Fibroblast of upper back skin (primary cell): ENCODE measurements at places on chromosomes 2 and 18.
A peak's percentile ranks its signal among the peaks of the same experiment; 100 is the strongest.

- no peak for DNase-seq
These were observed 45.8 kb downstream of the SLC4A5 start for GRCh38 chr2:74297391-74297790.

GRCh38 chr2:65130664-65131175 is 814 bp upstream of the RAB1A start:
- DNase-seq = no peak

DNA sequence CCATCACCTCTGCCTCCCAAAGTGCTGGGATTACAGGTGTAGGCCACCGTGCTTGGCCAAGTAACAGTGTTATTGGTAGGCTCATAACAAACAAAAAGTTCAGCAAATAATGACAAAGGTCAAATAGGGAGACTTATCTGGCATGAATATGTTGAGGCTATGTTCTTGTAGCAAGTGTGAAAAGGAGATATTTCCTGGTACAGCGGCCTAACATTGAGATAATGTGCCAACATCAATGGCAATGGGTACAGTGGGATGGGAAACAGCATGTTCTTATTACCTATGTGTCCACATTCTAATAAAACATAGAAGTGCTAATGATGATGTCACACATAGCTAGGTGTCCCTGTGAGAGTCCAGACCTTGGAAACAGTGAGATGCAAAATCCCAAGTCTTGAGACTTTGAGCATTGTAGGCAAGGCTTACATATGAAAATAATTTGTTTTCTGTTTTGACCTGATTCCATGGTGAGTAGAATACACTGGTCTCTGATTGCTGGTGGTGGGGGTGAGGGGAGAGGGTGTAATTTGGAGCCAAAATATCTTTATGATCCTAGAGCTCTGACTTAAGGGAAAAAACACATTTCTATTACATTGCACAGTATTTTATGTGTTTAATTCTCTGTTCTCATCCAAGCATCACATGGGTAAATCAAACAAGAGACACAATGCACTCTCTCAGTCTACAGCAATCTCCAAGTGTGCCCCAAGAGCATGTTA is 33.1 kb upstream of the PMAIP1 start:
- DNase-seq = no peak

- peak; percentile 96 for DNase-seq
These were observed 2.7 kb downstream of the ZEB2 start for GRCh38 chr2:144516981-144517865.

- DNase-seq = peak; percentile 75
These were observed 26.9 kb upstream of the ASAP2 start for GRCh38 chr2:9179572-9180201.

DNA sequence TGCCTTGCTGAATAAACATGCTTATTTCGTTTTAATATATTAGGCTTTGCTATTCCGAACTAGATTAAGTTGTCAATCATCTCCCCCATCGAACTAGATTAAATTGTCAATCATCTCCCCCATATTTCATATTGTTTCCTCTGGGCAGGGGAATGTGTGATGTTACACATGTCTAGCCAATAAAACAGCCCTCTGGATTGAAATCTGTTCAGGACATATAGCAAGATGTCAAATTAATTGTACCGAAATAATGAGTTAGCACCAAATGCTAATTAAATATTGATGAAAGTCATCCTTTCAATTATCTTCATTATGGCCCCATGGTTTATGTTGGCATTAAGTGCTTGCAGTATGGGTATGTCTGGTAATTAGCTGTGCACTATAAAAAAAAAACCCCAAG is 135.5 kb downstream of the SPOPL start:
- DNase-seq = no peak

GRCh38 chr2:70356941-70357683 is 55.2 kb upstream of the FAM136A start:
- DNase-seq = no peak

DNA sequence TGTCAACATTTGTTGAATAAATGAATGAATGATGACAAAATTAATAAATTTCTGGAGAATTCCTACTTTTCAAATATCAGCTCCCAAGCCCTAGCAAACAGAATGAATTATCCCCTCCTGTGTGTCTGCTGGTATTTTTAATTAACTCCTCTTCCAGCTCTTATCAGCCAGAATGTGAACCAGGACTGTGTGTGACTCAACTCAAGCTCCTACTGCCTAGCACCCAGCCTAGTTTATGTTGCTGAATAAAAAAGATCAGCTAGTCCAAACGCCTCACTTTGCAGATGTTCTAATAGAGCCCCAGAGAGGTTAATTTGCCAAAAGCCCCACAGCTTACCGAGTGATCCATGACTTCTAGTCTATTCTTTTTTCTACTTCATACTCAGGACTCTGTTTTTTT is 50.3 kb downstream of the RABL2A start:
- DNase-seq = no peak

- peak; percentile 46 for DNase-seq
These were observed 214.8 kb downstream of the SP3 start for GRCh38 chr2:173750353-173750801.

- DNase-seq = no peak
These were observed 194.9 kb upstream of the NT5C1B start for GRCh38 chr2:18784245-18784644.

GRCh38 chr18:8959551-8960135 is 142.9 kb upstream of the NDUFV2 start:
- DNase-seq = no peak

GRCh38 chr2:72673279-72673678 is 152.6 kb downstream of the EXOC6B start:
- DNase-seq = no peak

DNA sequence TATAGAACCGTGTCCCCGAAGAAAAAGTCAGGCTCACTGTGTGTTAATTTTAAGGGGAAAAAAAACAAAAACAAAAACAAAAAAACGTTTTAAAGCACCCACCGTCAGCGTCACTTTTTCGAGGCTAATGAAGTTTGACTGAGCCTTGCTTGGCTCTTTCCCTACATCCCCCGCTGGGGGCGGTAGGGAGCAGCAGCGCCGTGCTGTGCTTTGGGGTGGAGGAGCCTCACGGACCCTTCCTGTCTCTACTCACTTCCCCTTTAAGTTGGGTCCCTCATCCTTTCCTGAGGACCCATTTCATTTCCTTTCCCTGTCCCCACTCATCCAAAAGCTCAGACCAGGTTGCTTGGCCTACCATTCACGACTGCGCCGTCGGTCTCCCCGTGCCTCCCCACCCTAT is 82.8 kb upstream of the RPL31 start:
- DNase-seq = no peak

- peak; percentile 92 for DNase-seq
These were observed 24.6 kb upstream of the SCG2 start for GRCh38 chr2:223626716-223627115.

DNA sequence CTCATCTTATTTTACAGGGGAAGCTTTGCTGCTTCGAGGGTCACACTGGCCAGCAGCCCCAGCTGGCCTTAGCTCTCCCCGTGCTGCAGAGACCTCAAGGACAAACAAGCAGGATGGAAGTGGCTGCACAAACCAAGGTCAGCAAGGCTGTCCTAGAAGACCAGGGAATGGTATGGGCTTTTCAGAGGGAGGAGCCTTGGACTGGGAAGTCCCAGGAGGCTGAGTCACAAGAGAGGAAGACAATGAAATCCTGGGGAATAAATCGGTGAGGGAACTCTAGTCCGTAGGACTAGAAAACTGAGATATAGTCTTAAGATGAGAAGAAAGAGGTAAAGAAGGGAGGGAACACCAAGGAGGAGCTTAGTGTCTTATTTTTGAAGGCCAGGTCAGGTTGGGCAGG is 15.7 kb downstream of the CREG2 start:
- no peak for DNase-seq

- DNase-seq = peak; percentile 90
These were observed 48.3 kb downstream of the ALPK2 start for GRCh38 chr18:58580623-58581022.

DNA sequence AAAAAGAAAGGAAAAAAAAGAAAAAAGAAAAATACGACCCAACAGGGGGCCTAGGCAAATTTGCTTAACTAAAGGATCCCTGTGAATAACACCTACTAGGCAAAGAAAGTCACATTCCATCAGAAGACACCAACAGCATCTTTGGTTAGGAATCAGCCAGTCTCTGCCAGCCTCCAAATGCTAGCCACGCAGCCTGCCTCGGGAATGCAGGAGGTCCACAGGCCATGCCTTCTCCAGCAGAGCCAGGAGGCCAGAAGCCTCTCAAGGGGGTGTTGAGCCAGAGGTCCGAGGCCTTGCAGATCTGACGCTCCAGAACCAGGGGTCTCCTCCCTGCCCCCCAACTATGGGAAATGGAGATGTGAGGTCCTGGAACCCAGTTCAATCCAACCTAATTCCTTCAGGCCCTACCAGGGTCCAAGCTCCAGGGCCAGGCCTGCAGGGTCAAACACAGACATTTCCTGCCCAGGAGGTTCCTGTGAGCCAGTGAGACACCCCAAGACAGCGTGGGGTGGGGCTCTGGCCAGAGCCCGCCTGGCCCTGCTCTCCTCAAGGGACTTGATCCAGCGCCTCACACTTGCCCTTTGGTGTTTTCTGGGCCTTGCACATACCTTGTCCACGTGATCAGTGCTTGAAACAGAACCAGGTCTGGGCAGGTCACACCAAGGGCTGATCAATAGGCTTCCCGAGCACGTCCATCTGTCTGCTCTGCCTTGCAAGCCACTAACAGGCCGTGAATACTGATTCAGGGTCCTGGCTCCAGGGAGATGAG is 289.6 kb upstream of the ID2 start:
- no peak for DNase-seq

DNA sequence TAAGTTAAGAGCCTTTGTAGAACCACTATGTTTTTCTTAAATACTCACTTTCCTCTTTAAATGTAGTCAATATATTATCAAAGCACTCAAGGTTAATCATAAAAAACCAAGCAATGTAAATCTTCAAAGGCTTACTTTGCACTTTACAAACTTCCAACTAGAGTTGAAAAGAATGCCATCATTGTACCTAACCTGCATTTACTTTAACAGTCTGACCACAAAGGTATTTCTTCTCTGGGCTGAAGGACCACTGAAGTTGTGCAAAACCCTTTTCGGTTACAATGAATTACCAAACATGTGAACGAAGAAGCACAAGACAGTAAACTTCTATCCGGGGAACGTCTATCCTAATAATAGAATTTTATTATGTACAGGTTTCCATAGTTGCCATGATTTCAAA is 3.0 kb downstream of the HNRNPLL start:
- no peak for DNase-seq

- DNase-seq = no peak
These were observed 2.4 kb downstream of the PAIP2B start for GRCh38 chr2:71224457-71224856.
